ENCODE measurements at places on chromosomes 7 and 10.

DNA sequence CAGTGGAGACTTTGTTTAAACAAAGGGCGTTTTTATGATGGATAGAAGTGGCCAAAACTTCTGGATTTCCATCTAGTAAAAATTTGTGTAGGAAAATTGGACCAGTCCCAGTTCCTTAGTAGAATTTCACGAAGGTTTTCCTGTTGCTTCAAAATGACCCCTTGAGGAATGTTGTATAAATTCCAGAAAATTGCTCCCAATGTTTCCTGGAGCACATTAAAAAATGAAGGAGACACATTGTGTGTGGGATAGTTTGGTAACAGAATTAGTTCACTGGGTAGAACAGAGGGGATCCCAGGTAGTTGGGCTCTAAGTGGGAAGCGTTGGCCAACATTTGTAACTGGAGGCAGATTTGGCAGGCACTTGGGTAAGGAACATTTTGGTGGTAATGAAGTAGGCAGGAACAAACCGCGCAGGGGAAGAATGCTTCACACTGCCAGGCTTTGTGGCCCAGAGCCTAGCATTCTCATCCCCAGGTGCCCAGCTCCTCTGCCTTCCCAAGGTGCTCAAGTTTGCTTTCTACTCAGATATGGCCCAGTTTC lies 758.6 kb downstream of the AUTS2 start:
- no peak for DNase-seq

- no peak for DNase-seq
Observed at GRCh38 chr7:124196519-124196918, 163.7 kb upstream of the TMEM229A start.

- no peak for DNase-seq
Observed at GRCh38 chr7:99133766-99134564, 9.9 kb downstream of the SMURF1 start.

GRCh38 chr7:584122-584465 lies 64.4 kb upstream of the PDGFA start:
- DNase-seq, result no peak

- no peak for DNase-seq
Observed at GRCh38 chr10:77625379-77625778, 12.2 kb downstream of the KCNMA1 start.

- DNase-seq, result peak; percentile 38
Observed at GRCh38 chr10:132054564-132054963, 11.2 kb upstream of the JAKMIP3 start.

GRCh38 chr10:60167050-60167449 lies 222.6 kb downstream of the ANK3 start:
- no peak for DNase-seq

DNA sequence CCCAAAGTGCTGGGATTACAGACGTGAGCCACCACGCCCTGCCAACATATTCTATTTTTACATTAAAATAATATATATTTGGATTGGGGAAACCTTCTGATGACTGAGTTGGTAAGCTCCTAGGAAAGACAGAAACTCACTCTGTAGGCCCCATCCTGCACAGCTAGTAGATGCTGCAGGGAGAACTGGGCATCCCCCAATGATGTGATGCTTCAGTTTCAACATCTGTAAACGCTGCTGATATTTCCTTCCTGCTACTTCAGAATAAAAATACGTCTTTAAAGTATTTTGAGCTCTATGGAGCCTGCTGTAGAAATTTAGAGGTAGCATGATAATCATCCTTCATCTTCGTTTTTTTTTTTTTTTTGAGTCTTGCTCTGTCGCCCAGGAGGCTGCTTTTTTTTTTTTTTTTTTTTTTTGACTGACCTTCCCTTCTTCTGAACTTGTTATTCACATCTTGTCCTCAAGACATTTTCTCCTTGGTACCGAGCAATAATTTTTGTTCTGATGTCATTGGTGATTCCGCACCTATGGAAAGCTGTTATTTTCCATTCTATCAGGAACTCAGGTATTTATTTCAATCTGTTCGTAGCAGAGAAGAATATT lies 21.8 kb upstream of the INPP5F start:
- DNase-seq, result no peak

DNA sequence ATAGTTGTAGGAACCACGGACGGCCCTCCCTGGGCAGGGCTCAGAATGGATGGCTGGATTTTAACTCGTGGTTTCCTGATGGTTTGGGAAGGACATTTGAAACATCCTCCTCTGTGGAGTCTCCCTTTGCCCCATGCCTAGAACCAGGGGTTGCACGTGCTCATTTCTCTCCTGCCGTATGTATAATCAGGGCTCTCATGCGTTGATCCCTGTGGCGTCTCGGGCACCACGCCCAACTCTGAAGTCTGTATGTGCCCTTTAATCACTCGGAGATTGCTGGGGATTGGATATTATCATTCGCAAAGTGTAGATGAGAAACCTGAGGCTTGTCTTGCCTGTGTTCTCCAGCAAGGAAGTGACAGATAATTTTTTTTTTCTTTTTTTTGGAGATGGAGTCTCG lies 257.1 kb downstream of the CAMK1D start:
- no peak for DNase-seq

DNA sequence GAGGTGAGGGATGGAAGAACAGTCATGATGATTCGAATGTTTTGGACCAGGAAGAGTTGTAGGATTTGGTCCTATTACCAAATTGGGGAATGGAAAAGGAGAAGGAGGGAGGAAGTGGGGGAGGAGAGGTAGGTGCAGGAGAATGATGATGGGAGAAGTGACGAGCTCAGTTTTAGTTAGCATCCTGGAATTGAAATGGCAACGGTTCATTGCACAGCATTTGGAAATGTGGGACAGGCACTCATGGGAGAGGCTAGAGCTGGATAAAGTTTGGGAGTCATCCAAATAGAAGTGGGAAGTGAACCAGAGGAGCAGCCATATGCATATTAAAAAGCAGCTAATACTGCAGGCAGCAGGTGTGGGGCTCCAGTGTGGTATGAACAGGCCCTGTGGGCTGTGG lies 253.6 kb downstream of the SORCS3 start:
- DNase-seq, result no peak
